ENCODE measurements at places on chromosomes 5 and 9.

GRCh38 chr9:134641173-134641989 lies at the start of gene COL5A1:
COL5A1 (plus strand) TSS chr9:134641803; CDS start chr9:134642188, 385 bp downstream.
- peak; percentile 92 for DNase-seq

DNA sequence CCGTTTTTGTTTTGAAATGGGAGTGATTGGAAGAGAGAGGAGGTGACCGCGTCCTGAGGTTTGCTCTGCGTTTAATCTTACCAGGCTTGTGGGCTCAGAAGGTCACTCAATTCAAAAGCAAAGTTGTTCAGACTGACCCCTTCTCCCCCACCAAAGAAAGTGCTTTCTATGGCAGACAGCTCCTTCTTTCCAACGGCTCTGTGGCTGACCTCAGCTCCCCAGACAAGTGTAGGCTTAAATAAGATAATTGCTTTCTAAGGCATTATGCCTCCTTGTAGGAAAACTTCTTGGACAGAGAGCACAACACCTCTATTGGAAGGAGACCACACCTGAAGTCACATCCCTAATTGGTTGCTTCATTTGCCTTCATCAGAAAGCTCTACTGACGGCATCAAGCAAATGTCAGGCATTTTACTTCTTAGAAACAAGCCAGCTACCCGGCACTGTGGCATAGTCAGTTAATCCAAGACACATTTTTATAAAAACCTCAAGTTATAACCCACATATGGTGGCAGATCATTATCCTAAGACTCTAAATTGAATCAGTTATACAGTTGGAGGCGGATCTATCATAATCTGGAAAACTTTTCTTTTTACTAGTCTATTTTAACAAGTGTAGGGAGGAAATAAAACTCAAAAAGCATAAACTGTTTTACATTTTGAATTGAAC lies 94.9 kb downstream of the TMEM174 start:
- no peak for DNase-seq

DNA sequence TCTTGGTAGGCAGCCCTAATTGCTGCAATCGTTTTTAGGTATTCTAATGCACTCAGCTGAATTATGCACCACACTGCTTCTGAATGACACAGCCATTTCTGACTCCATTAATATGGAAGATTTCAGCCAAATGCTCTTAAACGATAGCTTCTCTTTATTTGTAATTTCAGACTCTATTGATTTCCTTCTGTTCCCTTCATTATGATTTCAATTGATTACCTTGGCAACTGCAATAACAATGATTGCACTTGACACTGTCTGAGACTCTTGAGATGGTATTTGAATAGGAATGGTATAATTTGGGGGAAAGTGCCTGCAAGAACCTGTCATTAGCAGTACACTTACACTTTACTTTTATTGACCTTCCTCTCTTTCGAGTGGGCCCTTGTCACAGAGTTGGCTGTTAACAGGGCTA lies 296.1 kb upstream of the DMAC1 start:
- no peak for DNase-seq

DNA sequence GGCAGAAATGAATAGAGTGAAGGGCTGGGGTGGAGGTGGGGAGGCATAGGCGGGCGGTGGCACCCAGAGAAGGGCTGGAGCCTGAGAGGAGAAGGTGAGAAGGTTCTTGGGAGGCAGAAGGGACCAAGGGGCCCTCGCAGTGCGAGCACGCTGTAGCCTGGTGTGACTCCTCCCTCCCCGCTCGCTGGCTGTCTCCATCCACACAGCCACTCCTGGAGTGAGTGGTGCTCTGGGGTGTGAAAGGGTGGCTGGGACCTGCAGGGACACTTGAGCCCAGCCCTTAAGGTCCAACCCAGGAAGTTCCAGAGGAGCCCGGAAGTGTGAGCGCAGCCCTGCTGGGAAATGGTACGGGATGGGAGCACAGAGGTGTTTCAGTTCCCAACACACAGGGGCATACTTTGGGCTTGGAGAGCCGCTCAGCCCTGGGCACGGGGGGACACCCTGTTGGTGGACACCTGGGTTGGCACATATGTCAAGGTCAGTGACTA lies 9.3 kb upstream of the SCGB3A1 start:
- DNase-seq, result no peak

DNA sequence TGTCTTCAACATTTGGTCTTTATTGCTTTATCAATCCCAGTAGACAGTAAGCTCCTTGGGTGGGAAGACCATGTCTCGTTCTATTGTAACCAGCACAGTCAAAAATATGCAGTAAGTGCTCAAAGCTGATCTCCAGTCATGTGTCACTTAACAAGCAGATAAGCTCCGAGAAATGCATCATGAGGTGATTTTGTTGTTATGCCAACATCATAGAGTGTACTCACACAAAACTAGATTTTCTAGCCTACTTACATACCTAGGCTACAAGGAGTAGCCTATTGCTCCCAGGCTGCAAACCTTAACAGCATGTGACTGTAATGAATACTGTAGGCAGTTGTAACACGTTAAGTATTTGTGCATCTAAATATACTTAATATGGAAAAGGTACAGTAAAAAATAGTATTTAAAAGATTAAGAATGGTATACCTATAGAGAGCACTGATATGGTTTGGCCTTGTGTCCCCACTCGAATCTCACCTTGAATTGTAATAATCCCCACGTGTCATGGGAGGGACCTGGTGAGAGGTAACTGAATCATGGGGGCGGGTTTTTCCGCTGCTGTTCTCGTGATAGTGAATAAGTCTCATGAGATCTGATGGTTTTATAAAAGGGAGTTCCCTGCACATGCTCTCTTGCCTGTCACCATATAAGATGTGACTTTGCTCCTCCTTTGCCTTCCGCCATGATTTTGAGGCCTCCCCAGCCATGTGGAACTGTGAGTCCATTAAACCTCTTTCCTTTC lies 39.8 kb upstream of the PCSK5 start:
- DNase-seq, result no peak

DNA sequence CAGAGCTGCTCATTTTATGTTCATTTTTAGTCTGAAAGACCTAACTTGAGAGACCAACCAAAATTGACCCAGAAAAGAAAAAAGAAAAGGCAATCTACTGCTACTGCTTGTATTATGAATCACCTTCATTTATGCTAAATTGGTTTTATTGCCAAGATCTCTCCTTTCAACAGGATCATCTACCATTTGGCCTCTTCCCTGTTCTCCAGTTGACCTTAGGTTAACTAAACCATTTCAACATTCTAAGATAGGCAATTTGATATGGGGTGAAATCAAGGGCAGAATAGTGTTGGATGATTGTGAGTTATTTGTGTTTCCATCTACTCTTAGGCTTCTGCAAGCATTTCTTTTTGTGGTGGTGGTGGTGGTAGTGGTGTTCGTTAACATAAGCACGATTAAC lies 48.3 kb upstream of the POU4F3 start:
- DNase-seq, result no peak

DNA sequence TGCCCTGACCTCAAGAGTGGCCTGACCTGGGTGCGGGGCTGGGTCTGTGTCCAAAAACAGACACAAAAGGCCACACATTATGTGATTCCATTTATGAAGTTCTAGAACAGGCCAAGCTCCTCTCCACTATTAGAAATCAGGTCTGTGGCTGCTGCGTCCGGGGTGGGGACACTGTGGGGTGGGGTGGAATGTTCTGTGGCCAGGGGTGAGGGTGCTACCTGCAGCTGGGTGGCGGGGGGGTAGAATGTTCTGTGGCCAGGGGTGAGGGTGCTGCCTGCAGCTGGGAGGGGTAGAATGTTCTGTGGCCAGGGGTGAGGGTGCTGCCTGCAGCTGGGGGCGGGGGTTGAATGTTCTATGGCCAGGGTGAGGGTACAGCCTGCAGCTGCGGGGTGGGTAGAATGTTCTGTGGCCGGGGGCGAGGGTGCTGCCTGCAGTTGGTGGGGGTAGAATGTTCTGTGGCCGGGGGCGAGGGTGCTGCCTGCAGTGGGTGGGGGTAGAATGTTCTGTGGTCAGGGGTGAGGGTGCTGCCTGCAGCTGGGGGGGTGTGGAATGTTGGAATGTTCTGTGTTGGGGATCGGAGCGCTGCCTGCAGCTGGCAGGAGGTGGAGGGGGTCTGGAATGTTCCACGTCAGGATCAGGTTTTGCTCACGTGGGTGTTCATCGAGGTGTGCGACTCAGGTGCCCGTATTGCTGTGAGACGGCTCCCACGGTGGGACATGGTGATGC lies 8.3 kb downstream of the LCN12 start:
- no peak for DNase-seq

GRCh38 chr9:73152543-73152844 lies 829 bp downstream of the ANXA1 start:
- no peak for DNase-seq

DNA sequence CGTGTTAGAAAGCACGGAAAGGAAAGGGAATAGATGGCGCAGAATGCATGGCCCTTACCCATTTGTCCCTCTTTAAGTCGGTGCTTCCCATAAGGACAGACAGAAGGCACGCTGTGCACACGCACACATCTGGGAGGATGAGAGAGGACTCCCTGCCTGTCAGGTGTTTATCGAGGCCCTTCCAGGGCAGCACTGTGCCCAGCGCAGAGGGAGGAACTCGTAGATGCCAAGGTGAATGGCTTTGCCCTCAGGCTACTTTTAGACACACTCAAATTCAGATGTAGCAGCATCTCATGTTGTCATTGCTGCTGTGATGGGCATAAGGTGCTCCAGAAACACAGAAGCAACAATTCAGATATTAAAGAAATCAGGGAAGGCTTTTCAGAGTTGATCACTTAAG lies 70.2 kb upstream of the CTSL start:
- DNase-seq, result no peak

GRCh38 chr9:37999588-38000189 lies 69.3 kb downstream of the SHB start:
- no peak for DNase-seq

DNA sequence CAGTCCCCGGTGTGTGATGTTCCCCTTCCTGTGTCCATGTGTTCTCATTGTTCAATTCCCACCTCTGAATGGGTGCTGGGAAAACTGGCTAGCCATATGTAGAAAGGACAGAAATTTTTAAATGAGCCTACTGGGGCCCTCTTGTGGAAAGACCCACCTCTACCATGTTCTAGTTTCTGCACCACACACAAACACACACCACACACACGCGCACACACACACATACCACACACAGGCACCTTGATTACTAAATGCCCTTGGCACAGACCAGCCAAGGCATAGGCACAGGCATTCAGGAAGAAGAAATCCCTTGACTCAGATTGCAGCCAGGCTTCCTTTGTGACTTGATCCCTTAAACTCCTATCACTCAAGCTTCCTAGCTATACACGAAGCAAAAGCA lies 60.5 kb downstream of the SIL1 start:
- DNase-seq, result no peak

DNA sequence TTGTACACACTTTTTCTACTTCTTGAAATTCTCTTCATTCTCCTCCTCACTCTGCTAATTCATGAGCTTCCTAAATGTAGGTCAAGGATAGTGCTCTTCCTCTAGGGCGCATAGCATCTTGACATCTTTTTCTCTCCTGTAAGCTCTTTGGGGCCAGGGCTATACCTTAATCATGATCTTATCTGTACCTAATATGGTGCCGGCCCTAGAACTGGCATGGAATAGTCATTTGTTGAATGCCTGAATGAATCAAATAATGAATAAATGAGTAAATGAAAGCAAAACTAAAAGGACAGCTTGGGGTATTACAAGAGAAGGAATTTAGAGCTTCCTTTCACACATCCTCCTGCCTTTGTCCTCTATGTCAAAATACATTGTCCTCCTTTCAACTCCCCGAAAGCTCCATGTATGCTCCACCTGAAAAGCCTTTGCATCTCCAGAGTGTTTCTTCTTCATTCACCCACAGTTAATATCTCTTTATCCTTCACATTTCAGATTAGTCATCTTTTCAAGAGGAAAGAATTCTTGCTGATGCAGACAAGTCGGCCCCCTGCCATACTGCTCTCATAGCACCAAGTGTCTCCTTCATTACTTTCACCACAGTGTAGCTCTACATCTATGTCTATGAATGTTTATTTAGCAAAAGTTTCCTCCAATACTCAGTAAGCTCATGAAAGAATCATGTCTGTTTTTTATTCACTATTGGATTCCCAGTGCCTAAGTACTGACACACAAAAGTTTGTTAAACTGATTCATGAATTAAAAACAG lies 16.4 kb upstream of the PPP2R2B start:
- DNase-seq, result no peak

Measured in GM04504 (cell line).